ENCODE measurements at places on chromosomes 5 and 9.

DNA sequence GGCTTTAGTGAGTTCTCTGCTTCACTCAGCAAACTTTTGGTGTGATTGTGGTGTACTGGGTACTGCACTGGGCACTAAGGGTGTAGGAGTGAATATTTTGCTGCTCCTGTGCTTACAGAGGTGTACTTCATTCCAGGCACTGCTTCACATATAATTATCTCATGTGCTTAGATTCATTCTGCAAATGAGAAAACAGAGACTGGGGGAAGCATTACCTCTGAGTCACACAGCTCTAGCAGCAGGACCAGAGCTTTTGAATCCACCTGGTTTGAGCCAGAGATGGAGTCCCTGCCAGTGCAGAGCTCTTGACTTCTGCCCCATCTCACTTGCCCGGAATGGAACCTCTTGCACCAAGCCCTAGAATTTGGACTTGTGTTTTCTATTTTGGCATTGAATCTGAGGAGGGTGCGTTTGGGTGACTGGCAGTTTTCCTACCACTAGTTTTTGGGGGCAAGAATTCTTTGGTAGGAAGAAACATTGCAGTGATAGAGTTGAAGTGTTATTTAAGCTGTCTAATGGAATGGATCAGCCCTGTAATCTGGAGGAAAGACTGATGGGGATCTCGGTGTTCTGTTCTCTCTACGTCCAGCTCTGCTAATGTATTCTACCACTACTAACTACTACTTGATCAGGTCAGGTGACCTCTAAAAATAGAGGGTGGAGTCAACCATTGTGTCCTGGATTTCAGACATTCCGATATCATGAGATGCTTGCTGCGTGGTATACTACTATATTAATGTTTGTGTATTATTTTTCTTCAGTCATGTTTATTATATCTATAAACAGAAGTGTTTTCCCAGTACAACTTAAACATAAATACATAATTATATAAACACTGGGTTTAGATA lies 2.5 kb downstream of the ARHGAP26 start:
- peak; percentile 18 for DNase-seq

DNA sequence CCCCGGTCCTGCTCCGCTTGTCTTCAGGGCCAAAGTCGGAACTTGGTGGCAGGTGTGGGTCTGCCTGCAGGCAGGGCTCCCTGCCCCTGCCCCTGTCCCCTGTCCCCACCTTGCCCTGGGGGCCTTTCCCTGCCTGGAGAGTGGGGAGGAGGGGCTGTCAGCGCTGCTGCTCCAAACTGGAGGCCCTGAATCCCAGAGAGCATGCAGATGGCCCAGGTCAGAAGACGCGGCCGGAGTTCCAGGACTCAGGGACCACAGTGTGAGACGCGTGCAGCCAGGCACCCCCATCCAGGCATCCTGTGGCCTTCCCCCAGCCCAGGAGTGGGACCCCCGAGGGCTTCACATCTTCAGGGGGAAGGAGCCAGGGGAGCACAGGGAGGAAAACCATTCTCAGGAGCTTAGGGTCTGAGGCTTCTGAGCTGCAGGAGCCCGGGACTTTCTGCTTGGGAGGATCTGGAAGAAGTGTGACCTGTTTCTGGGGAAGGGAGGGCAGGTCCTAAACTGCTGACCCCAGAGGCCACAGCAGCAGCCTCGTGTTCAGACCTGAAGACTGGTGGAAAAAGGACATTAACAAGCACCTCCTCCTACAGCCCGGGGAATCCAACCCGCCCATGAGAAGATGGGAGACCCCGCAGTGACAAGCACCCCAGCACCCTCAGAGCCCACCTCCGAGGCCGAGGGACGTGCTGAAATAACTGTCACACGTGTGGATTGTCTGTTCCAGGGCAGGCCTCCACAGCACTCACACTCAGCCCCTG lies 38.0 kb downstream of the RASGEF1C start:
- no peak for DNase-seq

GRCh38 chr9:14165376-14166035 lies 148.4 kb downstream of the NFIB start:
- no peak for DNase-seq

DNA sequence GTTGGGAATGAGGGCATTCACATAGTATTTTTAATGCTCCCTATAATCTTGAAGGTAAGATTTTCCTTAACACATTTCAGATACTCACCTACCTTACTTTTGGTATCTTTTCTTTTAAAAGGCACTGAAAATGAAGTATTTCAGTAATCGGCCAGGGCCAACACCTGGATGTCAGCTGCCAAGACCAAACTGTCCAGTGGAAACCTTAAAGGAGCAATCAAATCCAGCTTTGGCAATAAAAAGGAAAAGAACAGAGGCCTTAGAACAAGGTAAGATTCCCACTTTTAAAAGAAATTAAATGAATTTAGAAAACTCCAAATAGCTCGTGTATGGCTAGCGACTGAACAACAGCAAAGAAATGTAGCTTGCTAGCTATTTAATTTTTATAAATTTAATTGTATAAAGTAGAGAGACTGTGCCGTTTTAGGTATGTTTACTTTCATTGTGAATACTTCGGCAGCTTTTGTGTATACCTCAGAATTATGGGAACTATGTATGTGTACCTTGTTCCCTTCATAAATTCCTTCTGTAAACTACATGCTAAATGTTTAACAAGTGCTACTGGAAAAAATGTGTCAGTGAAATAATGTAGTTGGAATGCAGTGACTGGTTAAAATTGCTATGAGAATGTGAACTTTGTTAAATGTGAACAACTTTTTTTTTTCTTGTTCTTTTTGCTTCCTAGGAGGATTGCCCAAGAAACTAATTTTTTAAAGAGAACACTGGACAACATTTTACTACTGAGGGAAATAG lies 41.9 kb downstream of the CDK7 start:
- DNase-seq: no peak

DNA sequence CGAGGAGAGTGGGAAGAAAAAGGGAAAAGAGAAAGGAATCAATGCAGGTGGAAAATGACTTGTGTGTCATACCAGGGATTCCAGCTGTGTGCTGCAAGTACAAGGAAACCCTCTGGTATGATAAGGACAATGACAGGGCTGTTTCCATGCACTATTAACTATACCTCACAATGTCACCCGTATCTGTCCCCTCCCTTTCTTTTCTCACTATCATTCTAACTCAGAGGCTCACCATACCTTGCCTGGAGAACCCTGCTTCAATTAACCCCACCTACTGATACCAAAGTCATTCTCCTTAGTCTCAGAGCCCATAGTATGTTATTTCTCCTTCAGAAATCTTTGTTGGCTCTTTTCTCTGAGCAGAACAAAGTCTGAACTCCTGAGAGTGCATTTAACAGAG lies 236.2 kb upstream of the NREP start:
- no peak for DNase-seq

DNA sequence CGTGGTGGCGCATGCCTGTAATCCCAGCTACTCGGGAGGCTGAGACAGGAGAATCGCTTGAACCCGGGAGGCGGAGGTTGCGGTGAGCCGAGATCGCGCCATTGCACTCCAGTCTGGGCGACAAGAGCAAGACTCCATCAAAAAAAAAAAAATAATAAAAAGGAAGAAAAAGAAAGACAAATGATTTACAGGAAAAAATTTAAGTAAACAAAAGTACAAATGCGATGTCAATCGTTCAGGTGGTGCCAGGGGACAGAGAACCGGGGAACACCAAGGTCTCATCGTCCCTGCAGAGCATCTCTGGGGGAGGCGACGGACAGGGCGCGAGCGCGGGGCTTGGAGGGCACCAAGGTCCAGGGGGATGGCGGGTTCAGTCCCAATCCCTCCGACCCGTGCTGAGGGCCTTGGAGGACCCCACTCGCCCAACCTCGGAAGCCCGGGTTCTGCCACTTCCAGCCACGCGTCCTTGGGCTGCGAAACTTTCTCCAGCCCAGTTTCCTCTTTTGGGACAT lies 607 bp upstream of the HNRNPAB start:
- no peak for DNase-seq

DNA sequence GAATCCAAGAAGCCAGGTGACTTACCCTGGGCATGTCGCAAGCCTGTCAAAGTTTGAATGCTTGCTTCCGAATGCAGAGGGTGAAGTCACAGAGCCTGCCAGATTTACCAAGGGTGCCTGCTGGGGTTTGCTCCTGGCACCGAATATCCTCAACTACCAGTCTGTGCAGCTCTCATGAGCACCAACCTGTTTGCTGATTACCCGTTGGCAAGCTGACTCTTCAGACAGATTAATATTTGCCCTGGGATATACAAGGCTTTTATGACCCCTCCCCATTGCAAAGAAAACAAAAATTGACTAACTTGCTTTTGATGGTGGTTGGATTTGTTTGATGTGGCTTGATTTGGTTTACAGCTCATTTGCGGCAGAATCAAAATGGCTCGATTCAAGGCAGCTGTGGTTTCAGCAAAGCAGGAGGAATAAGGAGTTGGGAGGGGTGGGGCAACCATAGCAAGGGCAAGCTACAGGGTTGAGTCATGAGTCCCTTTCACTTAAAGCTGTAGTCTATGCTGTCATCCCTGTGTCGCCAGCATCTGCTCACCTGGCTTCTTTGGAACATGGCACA lies 82.3 kb upstream of the AGXT2 start:
- DNase-seq: peak; percentile 70

DNA sequence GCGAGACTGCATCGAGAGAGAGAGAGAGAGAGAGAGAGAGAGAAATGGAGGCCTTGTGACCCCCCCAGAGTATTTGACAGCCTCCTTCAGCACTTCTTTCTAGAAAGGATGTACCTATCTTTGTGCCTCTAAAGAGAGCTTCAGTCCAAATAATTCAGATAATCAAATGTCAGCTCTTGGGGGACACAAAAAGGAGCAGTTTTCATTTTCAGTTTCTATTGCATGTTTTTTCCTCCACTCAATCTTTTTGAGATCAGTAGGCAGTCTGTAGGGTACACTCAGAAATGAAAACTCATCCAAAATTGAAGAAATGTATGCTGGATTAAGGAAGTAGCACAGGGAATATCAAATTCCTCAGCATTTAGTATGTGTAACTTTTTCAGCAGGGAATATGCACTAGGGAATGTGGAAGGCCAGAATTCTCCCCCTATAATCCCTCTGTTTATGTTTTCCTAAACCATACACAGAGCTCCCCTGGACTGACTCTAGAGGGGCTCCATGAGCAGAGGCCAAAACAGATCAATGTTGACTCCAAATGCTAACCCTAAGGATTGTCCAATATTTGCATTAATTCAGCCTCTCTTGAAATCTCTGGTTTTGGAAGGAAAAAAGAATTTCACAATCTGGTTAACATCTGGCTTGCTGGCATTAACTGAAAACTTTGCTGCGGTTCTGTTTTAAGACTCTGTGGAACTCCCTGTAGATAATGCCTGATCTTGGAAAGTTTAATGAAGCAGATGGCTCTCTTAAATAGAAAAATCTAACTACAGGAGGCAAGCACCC lies 250.1 kb downstream of the CEMIP2 start:
- DNase-seq: no peak

DNA sequence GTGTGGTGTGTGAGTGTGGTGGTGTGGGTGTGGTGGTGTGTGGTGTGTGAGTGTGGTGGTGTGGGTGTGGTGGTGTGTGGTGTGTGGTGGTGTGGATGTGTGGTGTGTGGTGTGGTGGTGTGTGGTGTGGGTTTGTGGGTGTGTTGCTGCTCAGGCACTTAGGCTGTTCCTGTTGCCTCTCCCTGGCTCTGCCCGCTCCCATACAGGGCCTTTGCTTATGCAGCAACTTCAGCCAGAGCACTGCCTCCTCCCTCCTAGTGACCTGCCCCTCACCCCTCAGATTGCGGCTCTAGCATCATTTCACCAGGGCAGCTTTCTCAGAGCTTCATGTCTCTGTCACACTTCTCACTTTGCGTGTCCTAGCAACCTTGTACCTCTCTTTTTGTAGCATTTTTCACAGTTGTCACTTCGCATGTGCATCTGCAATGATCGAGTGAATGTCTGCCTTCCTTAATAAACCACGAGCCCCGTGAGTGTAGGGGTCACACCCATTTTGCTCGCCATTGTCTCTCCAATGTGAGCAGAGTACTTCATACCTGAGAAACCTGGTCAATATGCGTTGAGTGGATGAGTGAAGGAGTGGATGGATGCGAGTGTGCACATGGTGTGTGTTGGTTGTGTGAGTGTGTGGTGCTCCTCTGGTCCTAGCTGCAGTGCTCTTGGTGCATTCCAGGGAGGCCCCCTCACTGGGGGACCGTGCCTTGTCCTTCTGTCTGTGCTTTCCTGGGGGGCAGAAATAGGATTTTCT lies 167.9 kb upstream of the PANK3 start:
- no peak for DNase-seq

GRCh38 chr5:180159756-180160155 lies 49.3 kb downstream of the RASGEF1C start:
- no peak for DNase-seq

GRCh38 chr5:89064054-89064453 lies 181.1 kb upstream of the MEF2C start:
- no peak for DNase-seq

GRCh38 chr5:33364406-33364805 lies 76.4 kb upstream of the TARS1 start:
- DNase-seq: no peak

Data from foreskin keratinocyte (primary cell).